ENCODE measurements at places on chromosomes 4 and X.

DNA sequence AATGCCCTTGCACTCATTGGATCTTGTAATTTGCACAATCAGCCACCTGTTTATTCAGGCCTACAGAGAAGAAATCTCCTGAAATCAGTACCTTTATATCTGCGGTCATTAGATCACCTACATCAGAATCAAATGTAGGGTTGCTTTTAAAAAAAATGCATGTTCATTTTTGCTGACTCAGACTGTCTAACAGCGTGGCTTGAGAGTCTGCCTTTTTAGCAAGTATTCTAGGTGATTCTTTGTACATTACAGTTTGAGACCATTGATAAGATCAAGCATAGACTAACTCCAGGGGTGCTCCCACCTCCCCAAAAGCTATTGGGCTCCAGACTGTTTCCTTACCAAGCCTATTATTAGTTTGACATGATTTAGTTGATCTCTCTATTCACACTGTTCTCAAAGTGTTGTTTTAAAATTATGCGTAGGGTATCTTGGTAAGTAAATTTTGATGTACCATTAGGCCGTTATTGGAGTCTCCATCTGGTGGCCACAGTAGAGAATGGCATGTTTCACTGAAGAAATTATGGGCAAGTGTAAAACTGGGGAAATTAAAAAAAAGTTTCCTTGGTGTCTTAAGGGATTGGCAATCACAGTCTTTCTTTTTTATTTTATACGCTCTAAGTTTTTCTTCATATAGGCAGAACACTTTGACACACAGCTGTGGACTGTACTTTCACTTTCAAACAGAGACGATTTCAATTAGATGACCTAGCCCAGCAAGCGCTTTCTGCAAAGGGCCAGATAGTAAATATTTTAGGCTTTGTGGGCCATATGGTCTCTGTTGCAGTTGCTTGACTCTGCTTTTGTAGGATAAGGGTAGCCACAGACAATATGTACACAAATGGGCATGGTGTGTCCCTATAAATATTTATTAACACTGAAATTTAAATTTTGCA is 33.7 kb upstream of the MSL3 start:
- DNase-seq: no peak

DNA sequence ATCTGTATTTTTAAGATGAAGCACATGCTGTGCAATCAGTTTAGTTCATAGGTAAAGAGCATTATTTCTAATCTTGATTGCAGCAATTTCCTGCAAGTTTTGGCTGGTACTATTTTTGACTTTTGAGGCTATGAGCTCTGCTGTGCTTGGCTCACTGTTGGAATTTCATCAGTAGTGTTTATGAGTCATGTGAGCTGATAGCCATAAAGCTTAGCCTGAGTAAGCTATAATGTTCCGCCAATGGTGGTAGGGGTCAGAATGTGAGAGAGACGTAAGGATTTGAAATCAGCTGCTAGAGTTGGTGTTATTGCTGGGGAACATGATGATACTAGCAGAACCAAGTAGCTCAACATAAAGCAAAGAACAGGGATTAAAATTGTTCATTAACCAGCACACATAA is 590.9 kb upstream of the GNPDA2 start:
- no peak for DNase-seq

GRCh38 chr4:121150486-121150885 is 13.6 kb downstream of the TNIP3 start:
- no peak for DNase-seq

DNA sequence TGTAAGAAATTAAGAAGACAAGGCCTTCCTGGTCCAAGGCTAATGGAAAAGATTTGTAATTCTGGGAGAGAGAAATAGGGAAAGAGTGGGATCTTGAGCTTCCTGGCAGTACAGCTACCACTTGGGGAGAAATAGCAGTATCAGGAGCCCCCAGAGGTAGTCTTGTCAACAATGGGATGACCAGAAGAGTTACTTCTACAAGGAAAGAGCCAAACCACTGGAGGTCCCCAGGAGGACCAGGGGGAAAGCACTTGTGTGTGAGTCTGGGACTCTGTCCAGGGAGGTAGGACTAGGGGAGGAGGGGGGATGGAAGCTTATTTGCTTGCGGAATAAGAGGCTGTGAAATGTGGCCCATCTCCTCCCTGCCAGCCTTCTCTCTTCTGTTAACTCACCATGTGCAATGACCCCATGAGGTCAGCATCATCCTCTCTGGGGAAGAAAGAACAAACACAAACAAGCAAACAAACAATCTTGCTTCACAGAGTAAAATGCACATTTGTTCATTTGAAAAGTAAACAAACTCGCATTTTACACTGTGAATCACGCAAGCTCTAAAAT is 160.1 kb downstream of the STK32B start:
- DNase-seq: no peak

- DNase-seq: no peak
These were observed 30.6 kb upstream of the GTPBP6 start for GRCh38 chrX:349196-349595.

DNA sequence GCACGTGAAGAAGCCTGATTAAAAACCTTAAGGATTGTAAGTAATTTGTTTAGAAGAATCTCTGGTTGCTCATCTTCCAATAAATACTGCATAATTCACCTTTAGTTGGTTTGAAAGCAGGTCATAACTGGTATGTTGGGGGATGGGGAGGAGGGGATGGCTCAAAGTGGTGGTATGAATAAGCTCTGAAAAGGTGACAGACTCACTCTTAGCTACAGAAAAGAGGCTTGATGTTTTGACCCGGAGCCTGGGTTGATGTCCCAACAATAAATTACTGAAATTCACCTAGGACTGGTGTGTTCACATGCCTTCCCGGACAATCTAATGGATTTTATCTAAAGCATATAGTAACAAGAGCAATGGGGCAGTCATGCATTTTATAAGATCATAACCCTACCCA is 131.9 kb upstream of the TBC1D9 start:
- no peak for DNase-seq

- no peak for DNase-seq
These were observed 49.2 kb downstream of the EVC start for GRCh38 chr4:5760246-5760645.

DNA sequence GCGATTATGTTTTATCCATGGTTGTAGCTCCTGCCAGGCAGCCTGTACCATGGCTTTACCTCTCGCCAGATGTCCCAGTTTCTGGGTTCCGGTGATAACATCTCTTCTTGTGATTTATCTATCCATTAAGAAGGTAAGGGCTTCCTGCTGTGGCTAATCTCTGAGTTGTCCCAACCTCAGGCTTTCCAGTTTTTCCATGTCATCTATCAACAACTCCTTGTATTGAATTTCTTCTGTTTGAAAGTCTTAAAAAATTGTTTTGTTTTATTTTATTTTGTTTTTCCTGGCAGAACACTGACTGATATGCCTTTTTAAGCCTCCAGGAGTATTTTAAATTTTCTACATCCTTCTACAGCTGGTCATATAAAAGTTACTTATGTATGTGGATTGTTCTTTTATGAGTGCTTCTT is 241.9 kb downstream of the ANTXR2 start:
- no peak for DNase-seq

DNA sequence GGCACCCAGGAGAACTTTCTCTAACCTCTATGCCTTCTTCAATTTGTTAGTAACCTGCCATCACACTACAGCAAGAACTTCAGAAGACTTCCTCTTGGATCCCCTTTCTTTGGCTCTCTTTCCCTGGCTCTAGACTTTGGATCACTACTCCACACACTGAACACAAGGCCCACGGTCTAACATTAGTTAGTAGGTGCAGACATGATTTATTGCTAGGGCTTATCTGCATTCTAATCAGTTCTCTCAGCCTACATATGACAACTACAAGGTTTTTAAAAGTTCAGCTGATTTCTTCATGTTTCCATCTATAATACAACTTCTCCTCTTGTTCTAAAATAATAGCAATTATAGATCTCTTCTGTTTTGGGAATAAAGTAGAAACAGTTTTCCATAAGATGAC is 209.1 kb upstream of the ANXA10 start:
- no peak for DNase-seq

DNA sequence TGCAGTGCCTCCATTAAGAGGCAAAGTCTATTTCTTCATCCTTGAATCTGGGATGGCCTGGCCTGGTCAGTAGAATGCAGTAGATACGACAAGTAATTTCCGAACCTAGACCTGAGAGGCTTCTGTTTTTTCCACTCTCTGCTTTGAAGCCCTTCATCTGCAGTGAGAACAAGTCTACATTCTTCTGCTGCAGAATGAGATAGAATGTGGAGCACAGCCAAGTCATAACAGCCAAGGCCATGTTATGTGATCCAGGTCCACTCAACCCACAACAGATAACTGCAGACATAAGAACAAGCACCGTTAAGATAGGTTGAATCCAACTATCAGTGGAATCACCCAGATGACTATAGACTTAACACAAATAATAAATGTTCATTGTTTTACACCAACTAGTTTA is 1297.7 kb downstream of the C4orf33 start:
- no peak for DNase-seq

DNA sequence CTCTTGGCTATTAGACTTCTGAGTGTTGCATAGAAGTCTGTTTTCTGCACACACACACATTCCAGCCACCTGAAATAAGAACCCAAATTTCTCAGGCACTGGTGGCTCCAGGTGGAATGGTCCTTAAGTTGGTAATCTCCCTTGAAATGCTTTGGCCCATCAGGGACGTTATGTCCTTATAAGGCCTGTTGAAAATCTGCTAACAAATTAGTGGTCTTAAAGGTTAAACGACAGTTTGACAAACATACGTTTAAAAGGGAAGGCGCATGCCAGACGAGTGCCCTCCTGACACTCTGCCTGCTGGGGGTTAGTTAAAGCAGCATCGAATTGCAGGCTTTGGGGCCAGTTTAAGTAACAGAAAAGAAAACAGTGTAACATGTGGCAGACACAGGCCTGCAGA is 125.0 kb downstream of the TBX22 start:
- no peak for DNase-seq

GRCh38 chrX:86322913-86323312 is 174.7 kb downstream of the DACH2 start:
- DNase-seq: no peak

GRCh38 chrX:57565198-57565597 is 26.6 kb upstream of the ZXDB start:
- no peak for DNase-seq

DNA sequence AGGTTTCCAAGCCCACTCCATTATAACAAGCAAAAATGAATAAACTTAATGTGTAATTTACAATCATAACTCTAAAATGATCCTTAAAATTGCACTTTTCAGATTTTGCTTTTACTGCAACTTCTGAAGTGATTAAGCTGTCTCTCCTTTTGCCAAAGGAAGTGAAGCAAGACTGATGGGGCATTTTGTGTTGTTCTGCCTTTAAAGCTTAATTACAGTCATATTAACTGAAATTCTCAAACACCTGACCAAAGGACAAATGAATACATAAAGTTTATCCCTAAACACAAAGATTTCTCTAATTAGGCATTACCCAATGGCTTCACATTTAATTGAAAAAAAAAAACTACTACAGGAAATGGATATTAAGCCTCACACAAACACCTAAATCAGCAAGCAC is 101.8 kb downstream of the ATP11C start:
- DNase-seq: no peak

GRCh38 chr4:175405961-175406360 is 406.1 kb downstream of the GPM6A start:
- no peak for DNase-seq

GRCh38 chr4:137226900-137227299 is 305.4 kb downstream of the PCDH18 start:
- no peak for DNase-seq

GRCh38 chrX:53320543-53321229 is 39.3 kb upstream of the IQSEC2 start:
- peak; percentile 2 for DNase-seq

GRCh38 chr4:135365065-135365464 is 1163.5 kb upstream of the PABPC4L start:
- no peak for DNase-seq

GRCh38 chr4:158371158-158371557 is 150.5 kb upstream of the RXFP1 start:
- no peak for DNase-seq

DNA sequence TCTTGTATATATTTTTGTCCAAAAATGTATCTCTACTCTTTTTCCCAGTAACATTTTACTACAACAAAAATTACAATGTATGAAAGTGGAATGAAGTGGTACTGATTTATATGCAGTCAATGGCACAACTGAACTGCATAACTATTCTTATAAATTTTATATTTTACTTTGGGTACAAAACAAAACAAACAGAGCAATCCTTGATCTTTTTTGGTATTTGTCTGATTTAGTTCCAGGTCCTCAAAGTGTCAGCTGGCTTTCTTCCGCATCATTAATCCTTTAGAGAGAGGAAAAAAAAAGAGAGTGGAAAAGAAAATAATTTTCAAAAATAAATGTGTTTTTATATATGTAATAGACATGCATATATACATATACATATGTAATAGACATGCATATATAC is 252.4 kb upstream of the SLIT2 start:
- no peak for DNase-seq
